ENCODE measurements at places on chromosomes 6 and 20.

GRCh38 chr6:86502497-86502896 is 434.8 kb upstream of the HTR1E start:
- no peak for DNase-seq

GRCh38 chr20:15346657-15347280 is 1009.4 kb upstream of the FLRT3 start:
- DNase-seq, result no peak

- peak; percentile 92 for DNase-seq
Measured at GRCh38 chr6:106527979-106528378, 101.3 kb downstream of the RTN4IP1 start.

DNA sequence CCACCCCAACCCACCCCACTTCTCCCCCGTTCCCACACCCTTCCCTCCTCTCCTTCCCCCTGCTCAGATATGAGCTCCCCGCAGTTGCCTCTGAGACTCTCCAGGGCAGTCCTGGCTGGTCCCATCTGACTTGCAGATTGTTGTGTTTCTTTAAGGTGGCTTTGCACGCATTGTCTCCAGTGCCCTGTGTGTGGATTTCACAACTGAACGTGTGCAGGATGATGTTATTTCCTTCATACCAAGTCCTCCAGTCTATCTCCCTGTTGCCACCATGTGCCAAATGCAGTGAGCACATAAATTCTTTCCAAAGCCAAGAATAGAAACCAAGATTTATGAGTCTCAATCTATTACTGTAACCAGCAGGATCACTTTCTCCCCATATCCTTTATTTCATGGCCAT is 79.1 kb downstream of the TMEM242 start:
- DNase-seq, result peak; percentile 85

DNA sequence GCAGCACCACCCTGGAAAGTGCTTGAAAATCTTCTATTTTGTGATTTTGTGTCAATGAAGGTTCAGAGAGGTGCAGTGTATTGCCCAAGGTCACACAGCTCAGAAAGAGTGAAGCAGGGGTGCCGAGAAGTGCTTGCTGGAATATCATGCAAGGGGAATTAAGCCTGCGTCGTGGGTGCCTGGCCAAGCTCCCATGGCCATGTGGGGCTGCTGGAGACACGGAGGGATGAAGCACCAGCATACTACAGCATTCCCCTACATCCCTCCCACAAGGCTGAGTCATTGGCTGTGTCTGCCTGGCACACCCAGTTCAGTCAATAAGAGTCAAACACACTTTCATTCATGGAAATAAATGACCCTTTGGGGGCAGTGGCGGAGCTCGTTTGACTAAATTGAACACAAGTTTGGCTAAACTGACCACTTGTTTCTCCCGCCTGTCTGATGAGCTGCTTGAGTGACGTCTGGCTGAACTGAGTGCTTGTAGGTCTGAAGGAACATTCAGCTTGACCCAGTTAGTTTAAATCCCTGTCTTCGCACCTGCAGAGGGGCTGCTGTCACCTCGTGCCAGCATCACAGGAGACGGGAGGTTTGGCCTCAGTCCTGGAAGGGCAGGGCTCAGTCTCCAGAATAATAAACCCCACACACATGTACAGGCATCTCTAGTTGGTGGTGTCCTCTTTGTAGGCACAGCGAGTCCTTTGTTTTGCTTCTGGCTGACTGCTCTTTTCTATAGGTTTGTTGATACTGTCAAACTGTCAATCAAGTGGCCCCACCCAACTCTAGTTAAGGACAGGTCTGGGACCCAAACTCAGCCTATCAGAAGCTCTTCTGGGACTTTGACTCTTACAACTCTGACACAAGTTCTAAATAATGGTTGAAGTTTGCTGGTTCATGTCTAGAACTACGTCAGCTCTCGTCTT is 8.4 kb upstream of the TGM2 start:
- DNase-seq, result peak; percentile 78

Data from skeletal muscle cell (primary cell).